ENCODE measurements at places on chromosomes 4 and X. TPM values are rescaled to one million over a fixed set of nuclear protein-coding genes. Genes with fewer than 3 reads are reported as not detected.

The MGARP gene
- 0.13 TPM for polyA plus RNA-seq

The RTL3 gene
- polyA plus RNA-seq = 3.2 TPM

The NWD2 gene
- polyA plus RNA-seq = not detected

The REELD1 gene
- not detected for polyA plus RNA-seq

The RBM46 gene
- not detected for polyA plus RNA-seq

The XAGE1A gene
- polyA plus RNA-seq = 0.90 TPM

The FABP2 gene
- not detected for polyA plus RNA-seq

The SRD5A3 gene
- 15.7 TPM for polyA plus RNA-seq

Data from muscle of back (tissue), 13 donors.